ENCODE measurements at places on chromosomes 1 and 21.
A peak's percentile ranks its signal among the peaks of the same experiment; 100 is the strongest.

DNA sequence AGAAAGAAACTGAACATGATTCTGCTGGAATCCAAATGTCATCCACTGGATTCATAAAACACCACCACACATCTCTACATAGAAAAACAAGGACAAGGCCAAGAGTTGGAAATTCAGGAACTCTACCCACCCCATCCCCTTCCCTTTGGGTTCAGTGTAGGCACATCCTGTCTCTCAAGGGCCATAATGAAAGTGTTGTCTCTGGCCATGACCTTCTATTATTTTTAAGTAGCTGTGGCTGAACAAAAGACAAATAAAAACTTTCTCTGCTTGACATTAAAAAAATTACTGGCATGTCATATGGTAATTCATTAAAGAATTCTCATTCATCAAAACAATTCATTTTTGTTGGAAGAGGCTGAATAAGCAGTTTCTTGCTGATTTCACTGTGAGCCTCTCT is 54.9 kb upstream of the ZBTB18 start:
- no peak for DNase-seq

- peak; percentile 47 for DNase-seq
Observed at GRCh38 chr1:103144681-103145080, 36.4 kb upstream of the COL11A1 start.

GRCh38 chr1:38004284-38005108 is 818 bp downstream of the FHL3 start:
- DNase-seq, result no peak

GRCh38 chr1:93349231-93350135 is 3.8 kb downstream of the DR1 start:
- DNase-seq, result no peak

DNA sequence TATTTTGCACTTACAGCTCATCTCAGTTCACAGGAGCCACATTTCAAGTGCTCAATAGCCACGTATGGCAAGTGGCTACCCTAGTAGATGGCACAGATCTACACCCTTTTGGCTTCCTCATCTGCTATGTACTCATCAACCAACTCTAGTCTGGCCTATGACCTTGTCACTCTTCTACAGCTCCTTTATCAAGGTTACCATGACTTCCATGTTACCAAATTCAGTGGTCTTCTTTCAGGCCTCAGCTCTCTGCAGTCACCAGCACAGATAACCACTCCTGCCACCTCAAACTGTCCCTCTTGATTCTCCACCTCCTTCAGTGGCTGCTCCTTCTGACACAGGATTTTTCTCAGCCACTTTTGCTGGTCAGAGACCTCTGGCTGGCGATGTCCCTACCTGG is 11.7 kb upstream of the USP48 start:
- DNase-seq, result no peak

GRCh38 chr21:25563361-25564116 is 43.7 kb downstream of the MRPL39 start:
- no peak for DNase-seq

GRCh38 chr1:27872802-27873551 is 633 bp downstream of the THEMIS2 start:
- DNase-seq, result no peak

GRCh38 chr1:33640114-33640660 is 167.7 kb downstream of the ZSCAN20 start:
- no peak for DNase-seq

DNA sequence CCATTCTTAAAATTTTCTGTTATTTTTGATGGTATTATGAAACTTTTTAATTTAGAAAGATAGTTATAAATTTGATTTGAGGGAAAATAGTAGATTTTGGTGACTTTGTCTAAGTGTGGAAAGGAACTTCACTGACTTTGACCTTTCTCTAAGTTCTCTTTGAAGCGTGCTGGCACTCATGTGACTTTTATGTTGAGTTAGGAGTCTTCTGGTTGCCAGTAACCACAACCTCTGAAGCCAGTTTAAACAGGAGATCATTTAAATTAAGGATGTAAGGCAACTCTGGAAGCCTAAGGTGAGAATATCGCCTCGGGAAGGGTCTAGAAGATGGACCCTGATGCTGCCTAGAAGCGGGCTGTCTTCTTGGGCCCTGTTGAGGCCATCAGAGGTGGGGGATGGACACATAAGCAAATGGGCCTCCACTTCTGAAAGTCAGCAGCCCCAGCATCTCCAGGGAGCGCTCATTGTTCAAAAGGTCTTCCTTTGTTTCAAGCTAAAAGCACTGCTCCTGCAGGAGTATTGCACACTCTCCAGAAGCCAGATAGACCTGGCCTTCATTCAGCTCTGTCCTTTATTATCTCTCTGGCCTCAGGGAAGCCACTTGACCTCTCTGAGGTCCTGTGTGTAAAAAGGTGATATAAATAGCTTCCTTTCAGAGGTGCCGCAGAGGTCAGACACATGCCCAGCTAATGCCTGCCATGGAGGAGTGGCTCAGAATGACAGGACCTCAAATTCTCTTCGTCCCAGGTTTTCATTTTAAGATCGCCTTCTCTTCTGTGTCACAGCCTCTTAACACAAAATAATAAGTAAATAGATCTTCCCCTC is 5.1 kb upstream of the RCAN1 start:
- no peak for DNase-seq

DNA sequence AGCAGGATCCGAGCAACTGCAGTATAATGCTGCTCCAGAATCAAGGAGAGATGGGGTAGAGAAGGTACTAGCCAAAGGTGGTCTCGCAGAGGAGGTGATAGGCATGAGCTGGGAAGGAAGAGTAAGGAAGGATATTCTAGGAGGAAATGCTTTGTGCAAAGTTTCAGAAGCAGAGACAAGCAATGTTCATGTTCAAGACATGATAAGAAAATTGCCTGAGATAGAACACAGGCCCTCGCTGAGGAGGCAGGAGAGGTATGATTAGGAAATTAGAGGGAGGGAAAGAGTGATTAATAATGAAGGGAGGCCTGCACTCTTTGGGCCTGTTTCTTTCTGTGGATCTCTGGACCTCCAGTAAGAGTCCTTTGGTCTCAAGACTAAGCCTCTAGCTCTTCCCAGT is 12.9 kb upstream of the ETV3 start:
- no peak for DNase-seq

DNA sequence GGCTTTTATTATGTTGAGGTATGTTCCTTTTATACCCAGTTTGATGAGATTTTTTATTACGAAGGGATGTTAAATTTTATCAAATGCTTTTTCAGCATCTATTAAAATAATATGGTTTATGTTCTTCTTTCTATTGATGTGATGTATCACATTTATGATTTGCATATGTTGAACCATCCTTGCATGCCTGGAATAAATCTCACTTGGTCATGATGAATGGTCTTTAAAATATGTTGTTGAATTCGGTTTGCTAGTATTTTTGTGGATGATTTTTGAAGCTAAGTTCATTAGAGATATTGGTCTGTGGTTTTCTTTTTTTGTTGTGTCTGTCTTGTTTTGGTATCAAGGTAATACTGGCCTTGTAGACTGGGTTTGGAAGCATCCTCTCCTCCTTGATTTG is 14.1 kb downstream of the GPR88 start:
- DNase-seq, result no peak

- peak; percentile 46 for DNase-seq
Observed at GRCh38 chr1:1290238-1290731, 10.0 kb downstream of the SCNN1D start.

DNA sequence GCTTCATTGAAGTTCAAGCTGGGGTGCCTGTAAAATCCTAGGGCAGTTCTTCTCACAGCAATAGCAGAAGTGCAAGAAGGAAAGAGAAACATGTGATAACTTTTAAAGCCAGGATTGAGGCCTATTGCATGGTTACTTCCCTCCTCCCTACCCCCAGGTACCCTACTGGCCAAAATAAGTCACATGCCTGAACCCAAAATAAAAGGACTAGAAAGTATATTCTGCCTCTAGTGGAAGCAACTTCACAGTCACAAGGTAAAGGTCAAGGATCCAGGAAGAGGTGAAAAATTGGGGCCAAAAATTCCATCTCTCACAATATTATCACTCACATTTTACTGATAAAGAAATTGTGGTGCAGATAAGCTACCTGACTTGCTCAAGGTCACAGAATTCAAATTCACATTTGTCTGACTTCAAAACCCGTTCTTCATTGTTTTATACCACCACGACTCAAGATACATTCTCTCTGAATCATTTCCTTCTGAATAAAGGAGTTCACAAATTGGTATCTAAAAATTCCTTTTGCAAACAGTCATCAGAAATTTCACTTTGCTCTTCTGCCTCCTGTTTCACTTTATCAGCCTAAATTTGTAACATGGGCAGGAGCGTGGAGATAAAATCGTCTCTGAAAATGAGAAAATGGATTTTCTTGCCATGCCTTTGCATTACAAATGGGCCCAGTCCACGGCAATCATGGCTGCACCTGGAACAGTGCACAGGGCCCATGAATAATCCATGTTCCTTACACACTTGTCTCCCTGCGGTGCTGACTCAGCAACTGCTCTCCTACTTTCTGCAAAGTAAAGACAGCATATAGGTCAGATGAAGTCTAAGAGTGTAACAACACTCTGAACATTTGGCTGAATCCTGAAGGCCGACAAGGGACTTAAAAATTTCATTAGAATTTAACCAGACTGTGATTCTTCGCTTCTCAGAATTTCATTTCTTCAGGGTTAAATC is 485.3 kb upstream of the NFIA start:
- peak; percentile 58 for DNase-seq

DNA sequence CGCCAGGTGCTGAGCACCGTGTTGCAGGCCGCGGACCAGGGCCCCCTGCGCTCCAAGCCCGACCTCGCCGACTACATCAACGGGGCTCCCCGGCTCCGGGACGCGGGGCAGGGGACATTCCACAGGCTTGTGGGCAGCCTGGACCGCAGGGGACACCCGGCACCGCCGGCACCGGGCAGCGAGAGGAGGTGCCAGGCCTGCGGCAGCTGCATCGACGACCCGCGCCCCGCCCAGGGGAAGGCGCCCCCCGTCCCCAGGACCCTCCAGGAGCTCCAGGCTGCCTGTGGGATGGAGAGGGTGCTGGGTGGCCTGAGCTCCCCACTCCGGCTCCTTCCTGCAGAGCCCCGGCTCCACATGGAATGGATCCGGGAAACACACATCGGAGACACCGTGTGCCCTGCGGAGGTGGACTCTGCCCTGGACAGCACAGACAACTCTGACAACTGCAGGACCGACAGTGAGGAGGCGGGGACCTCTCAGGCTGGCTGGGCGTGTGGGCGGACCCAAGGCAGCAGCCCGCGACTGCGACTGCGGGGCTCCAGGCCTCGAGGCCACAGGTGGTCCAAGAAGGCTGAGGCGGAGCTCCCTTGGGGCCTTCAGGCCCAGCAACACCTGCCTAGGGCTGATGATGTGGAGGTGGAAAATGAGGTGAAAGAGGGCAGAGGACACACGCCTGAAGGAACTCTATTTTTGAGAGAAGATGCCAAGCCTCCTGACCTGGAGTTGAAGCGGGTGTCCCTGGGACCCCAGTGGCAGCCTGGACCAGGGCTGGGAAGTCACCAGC is 22.8 kb downstream of the KIAA1614 start:
- DNase-seq, result no peak

DNA sequence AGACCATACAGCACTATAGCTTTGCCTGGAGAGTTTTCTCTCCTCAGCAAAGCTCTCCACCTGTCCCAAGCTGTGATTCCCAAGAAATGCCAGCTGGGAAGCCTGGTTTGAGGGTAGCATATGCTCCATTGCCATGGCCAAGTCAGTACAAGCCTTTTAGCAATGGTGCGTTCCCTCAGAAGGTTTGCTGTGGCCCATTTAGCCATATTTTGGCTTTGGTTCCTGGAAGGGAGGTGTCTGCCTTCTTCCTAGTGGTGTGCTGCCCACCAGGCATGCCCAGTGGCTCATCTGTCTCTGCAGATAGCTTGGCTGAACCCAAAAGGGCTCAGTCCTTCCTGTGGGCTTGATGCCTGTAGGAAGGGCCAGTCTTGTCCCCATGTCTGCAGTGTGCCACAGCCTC is 32.4 kb downstream of the GALNT2 start:
- no peak for DNase-seq

DNA sequence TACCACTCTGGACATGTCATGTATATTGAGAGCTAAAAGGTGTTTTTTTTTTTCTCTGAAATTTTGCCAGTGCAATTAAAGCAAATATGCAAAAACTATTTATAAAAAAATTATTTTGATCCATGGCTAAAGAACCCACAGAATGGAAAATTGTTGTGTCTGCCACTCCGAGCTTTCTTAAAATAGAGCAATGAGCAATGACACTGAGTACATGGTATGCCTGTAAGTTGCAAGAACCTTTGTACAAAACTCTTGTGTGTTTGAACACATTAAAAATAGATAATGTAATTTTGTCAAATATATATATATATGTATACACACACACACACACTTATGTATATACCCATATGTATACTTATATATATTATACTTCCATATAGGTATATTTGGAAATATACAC is 1530.9 kb upstream of the B3GALT2 start:
- DNase-seq, result peak; percentile 9

GRCh38 chr1:220652995-220653394 is 37.2 kb upstream of the C1orf115 start:
- DNase-seq, result no peak

GRCh38 chr21:33510826-33511225 is 19.3 kb upstream of the DNAJC28 start:
- DNase-seq, result no peak

GRCh38 chr1:11169202-11169601 is 20.0 kb upstream of the ANGPTL7 start:
- no peak for DNase-seq

DNA sequence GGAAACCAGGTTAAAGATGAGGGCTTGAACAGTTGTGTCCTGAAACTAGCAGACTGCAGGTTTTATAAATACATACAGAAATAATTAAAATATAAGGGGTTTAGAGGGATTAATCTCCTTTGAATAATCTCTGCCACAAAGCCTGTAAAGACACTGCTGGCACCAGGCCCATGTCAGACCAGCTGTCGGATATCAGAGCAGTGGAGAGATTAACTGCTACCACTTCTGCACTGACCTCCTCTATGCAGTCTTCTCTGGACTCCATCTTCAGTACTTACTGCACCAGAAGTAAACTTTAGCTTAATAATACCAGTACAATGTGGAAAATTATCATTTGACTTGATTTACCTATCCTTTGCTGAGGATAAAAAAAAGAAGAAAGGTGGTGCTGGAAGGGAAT is 128.6 kb downstream of the LHX4 start:
- DNase-seq, result no peak

GRCh38 chr1:160494620-160495019 is 28.4 kb downstream of the SLAMF6 start:
- no peak for DNase-seq

- no peak for DNase-seq
Observed at GRCh38 chr1:228884615-228885566, 149.6 kb downstream of the RHOU start.

DNA sequence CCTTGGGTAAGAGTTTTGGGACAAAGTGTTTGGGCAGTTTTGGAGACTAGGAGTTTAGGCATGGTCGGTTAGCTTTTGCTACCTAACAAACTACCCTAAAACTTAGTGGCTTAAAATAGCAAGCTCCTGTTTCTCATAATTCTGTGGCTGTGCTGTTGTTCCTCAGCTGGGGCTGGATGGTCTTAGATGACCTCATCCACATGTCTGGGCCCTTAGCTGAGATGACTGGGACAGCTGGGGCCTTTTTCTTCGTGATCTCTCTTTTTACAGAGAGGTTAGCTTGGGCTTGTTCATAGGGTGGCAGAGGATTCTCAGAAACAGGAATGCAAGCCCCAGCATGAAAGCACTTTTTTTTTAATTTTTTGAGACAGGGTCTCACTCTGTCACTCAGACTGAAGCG is 6.6 kb downstream of the ATP1A4 start:
- no peak for DNase-seq
